ENCODE measurements at places on chromosomes 6 and 20. TPM values are rescaled to one million over a fixed set of nuclear protein-coding genes. Genes with fewer than 3 reads are reported as not detected.

SERAC1 gene
- 11.2 TPM for total RNA-seq

HSF2 gene
- 14.8 TPM for total RNA-seq

DNA sequence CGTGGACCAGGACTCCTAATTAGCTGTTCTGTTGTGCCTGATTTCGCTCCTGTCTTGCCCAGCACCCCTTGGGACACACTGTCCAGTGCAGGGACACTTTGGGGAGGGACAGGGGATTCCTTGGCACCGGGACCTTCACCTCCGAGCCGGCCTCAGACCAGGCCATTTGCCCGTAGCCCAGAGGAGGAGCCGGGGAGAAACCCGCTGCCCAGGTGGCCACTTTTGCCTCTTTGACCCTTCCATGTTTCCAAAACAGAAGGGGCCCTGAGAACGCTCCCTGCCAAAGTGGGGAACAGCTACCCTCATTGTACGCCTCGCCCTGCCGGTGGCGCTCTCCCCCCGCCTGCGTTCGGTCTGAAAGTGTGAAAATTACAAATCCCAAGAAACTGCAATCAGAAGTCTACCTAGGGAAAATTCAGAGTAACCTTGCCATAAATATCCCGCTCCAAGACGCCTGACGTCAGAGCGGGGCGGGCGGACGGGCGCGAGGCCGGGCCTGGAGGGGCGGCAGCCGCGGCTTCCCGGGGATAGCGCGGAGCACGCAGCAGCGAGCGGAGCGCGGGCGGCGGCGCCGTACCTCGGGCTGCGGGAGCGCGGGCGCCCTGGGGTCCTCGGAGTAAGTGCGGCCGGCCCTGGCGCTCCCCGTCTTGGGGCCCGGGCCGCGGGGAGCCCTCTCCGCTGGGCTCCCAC lies at the start of gene DAAM2:
Gene DAAM2 (plus strand): TSS at position 527 of the 690 bp plus-strand sequence. CDS start 63,927 bp downstream, outside the sequence.
- H3K27ac ChIP-seq: peak within 1 kb of the TSS; percentile 70
- no peaks in the 10 kb centered on the region for H3K27me3 ChIP-seq
- no peaks in the 10 kb centered on the region for H3K36me3 ChIP-seq
- no peak for DNase-seq
- peak within 1 kb of the TSS; percentile 31 for H3K4me3 ChIP-seq
- H3K4me1 ChIP-seq: peaks cover 32% of the 10 kb centered on the region

GRCh38 chr6:3407840-3408239 lies 49.0 kb downstream of the SLC22A23 start:
- peaks cover 81% of the 10 kb centered on the region for H3K4me1 ChIP-seq
- no peak for DNase-seq
- no peaks in the 10 kb centered on the region for H3K27me3 ChIP-seq
- H3K36me3 ChIP-seq: no peaks in the 10 kb centered on the region
- H3K27ac ChIP-seq: peak overlapping the region; percentile 80
- H3K4me3 ChIP-seq: no peak overlapping the region

DNA sequence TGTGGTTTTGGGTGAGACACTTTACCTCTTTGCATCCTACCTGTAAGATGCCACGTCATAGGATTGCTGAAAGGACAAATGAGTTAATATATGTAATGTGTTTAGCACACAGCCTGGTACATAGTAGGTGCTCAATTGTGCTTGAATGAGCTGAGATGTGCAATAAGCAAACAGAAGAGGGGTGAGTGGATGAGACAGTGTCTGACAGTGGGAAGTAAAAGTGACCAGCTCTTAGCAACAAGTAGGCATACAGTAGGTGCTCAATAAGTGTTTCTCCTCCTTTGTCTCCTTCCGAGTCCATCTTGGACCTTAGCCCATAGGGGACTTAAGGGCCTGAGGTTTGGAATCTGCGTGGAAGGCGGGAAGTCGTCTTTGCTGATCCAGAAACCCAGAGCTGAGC lies 104.7 kb downstream of the CEBPB start:
- peaks cover 42% of the 10 kb centered on the region for H3K4me1 ChIP-seq
- no peaks in the 10 kb centered on the region for H3K27me3 ChIP-seq
- H3K27ac ChIP-seq: peak overlapping the region; percentile 92

DNA sequence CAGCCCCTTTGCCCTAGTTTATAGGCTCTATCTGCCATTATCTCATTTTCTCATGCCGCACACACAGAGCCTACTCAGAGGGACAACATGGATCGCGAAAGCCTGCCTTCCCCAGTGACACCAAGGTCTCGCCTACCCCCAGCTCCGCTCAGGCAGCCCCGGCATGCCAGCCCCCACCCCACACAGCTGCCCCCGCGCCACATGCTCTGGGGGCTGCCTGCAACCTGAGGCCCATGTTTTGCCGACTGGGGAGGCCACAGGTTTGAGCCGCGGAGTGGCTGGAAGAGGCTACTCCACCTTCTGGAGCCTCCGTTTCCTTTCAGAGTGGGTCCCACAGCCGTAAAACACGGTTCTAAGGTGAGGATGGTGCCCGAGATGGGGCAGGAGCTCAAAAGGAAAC lies 102.1 kb downstream of the ASXL1 start:
- H3K27ac ChIP-seq: no peak overlapping the region
- peaks cover 45% of the 10 kb centered on the region for H3K4me1 ChIP-seq
- H3K4me3 ChIP-seq: no peak overlapping the region
- no peaks in the 10 kb centered on the region for H3K36me3 ChIP-seq

GRCh38 chr20:59645271-59645670 lies 40.9 kb downstream of the PHACTR3 start:
- no peaks in the 10 kb centered on the region for H3K4me1 ChIP-seq
- H3K36me3 ChIP-seq: no peaks in the 10 kb centered on the region

Measured in esophagus squamous epithelium (tissue), 5 donors.